ENCODE measurements at places on chromosomes 1 and 21.

GRCh38 chr1:4397196-4397595, 257.2 kb upstream of the AJAP1 start:
- DNase-seq, result no peak

DNA sequence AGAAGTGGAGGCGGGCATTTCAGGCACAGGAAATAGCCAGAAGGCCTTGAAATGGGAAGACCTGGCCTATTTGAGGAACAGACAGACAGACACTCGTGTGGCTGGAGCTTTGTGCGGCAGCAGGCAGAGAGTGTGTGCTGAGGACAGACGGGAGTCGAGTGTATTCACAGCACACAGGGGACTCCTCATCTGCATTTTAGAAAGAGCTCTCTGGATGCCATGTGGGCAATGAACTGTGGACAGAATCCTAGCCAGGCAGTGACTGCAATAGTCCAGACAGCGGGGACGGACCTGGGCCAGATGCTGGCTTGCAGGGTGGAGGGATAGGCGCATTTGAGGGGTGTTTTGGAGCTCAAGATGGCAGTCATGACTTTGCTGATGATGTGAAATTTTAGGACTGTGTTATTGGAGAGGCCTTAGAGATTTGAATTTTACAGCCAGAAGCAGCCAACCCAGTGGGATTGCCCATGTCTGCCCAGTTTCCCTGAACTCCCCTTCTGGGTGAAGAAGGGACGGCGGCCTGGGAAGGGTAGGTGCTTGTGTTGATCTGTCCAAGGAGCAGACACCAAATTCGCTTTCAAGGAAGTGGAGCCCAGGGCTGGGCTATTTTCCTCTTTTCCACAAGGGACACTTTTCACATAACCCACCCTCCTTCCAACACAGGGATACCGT, 43.7 kb downstream of the CHAF1B start:
- no peak for DNase-seq

GRCh38 chr1:232474826-232475225, 155.1 kb downstream of the SIPA1L2 start:
- DNase-seq, result no peak

DNA sequence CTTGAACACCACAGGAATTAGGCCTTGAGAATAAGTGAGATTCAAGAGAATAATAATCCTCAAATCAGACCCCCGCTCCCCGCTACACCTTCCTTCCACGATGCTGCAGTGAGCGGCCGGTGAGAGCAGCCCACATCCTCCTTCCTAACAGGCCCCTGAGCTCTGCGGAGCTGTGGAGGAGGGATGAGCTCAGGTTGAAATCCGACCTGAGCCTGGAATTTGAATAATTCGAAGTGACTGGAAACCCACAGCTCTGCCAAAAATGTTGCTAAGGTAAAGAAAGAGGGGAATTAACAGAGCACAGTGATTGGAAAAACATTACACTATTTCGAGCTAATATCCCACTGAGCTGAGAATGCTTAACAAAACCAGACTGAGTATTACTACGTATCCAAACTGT, 90.0 kb downstream of the URB2 start:
- DNase-seq, result no peak

GRCh38 chr1:164633997-164634396, 75.0 kb downstream of the PBX1 start:
- DNase-seq, result no peak

- no peak for DNase-seq
These were observed 273.4 kb downstream of the TM2D1 start for GRCh38 chr1:61451572-61451968.

GRCh38 chr1:31306278-31306677, 9.4 kb downstream of the ZCCHC17 start:
- DNase-seq, result no peak

- DNase-seq, result no peak
These were observed 3.5 kb upstream of the DMRTA2 start for GRCh38 chr1:50426702-50427085.

DNA sequence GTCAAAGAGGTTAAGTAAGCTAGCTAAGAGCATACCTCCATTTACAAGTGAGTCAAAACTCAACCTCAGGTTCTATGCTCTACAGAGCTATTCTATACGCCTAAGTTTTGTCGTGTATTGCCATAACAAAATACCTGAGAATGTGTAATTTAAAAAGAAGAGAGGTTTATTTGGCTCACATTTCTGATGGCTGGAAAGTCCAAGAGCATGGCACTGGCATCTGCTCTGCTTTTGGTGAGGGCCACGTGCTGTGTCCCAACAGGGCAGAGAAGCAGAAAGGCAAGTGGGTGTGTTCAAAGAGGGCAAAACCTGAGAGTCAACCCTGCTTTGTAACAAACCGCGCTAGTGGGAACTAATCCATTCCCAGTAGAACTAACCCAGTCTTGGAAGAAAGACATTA, 60.9 kb upstream of the POU2F1 start:
- no peak for DNase-seq

DNA sequence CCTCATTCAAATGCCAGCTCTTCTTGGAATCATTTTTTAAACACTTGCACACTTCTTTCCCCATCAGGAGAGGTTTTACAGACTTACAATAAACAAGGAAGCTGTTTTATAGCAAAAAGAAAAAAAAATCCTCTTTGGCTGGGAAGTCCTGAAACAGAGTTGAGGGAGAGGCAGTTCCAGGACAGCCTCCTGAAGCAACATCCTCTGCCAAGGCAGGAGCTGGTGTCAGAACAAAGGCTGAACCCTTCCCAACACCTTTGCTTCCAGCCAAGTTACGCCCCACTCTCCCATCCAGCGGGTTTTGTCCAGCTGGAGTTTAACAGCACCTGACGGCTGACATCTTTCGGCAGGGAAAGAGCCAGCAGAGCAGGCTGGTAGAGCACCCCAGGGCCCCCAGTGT, 287.8 kb downstream of the RRAGC start:
- DNase-seq, result no peak

DNA sequence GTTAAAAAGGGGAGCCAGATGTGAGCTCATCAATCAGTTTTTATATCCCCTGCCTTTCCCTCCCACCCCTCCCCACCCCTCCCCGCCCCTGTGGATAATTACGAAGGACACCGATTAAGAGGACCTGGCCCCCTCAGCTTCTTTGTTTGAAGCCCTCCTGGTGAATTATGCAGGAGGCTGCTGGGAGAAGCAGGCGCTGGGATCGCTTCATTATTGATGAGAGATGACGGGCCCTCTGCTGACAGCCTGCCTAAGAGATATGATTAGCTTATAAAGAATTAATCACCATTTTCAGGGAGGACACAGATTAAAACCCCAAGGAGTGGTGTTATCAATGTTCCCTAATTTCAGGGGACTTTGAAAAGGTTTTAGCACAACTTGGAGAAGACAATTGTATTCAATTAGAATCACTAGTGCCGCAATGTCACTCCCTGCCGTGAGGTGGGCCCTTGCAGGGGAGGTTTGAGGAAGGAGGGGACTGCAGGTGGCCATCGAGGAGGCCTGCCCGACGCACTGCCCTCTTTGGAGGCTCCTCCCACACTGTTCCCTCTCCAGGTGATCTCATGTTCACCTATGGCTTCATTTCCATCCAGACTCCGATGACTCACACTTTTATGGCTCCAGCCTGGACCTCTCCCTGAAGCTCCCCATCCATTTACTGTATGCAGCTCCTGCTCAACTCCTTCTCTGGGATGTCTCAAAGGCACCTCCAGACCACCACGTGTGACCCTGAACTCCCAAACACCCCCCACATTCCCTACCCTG, 67.0 kb upstream of the KLHDC7A start:
- DNase-seq, result no peak

- no peak for DNase-seq
These were observed 57.9 kb downstream of the PTPRF start for GRCh38 chr1:43588592-43588991.

DNA sequence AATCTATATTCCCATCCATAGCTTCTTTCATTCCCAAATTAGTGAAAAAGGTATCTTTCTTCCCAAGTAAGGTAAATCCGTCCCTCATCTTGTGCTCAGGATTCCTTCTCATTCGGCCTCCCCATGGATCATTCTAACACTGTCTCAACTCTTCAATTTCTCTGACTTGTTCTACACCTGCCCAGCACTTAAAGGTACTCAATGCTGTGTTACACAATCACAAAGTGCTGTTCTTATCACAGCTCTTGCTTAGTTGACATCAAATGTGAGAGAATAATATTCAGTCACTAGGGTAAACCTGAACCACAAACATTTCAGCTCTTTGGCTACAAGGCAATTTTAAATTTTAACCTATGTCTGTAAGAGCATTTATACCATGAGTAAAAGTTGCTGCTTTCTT, 94.8 kb downstream of the DIRAS3 start:
- no peak for DNase-seq

DNA sequence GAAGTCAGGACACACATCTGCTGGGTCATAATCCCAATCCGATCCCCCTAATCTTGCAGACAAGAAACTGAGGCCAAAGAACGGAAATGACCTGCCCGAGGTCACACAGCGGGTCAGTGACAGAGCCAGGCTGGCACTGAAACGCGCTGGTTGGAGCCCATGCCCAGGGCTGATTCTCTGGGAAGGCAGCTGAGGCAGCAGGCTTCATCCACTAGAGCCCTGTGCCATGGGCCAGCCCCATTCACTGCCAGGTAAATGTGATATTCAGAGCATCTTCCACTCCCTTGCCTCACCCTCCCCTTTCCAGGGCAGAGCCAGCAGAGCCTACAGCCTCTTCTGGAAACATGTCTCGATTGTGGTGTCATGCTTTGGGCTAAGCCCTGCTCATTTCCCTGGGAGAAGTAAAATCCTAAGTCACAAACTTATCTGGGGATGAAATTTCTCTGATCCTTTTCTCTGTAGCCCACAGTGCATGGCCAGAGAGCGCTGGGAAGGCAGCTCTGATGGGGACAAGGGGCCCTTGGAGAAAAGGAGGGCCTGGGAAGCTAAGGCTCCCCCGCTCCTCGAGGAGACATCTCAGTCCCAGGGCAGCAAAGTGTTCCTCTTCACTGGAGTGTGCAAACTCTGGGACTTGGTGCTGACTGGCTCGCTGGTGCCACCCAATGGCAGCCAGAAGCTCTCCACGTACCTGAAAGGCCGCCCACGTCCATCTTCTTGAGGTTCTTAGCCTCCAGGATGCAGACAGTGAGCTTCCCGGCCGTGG, 110.4 kb downstream of the SYT2 start:
- no peak for DNase-seq

DNA sequence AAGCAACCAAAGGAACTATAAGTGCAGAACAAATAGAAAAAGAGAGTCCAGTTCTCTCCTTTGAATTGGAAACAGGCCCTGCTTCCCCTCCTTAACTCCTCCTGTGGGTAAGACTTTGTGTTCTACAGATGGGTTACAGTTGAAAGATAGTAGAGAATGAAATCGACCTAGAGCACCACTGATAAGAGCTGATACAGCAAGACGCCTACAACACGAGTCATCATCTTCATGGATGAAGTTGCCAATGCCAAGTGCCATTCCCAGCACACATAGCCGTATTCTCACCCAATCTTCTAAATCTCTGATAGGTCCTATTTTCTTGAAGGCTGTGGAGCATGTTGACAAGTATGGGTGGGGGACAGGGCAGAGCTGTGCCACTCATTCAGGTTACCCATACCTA, 99.8 kb upstream of the CAMK1G start:
- DNase-seq, result no peak

DNA sequence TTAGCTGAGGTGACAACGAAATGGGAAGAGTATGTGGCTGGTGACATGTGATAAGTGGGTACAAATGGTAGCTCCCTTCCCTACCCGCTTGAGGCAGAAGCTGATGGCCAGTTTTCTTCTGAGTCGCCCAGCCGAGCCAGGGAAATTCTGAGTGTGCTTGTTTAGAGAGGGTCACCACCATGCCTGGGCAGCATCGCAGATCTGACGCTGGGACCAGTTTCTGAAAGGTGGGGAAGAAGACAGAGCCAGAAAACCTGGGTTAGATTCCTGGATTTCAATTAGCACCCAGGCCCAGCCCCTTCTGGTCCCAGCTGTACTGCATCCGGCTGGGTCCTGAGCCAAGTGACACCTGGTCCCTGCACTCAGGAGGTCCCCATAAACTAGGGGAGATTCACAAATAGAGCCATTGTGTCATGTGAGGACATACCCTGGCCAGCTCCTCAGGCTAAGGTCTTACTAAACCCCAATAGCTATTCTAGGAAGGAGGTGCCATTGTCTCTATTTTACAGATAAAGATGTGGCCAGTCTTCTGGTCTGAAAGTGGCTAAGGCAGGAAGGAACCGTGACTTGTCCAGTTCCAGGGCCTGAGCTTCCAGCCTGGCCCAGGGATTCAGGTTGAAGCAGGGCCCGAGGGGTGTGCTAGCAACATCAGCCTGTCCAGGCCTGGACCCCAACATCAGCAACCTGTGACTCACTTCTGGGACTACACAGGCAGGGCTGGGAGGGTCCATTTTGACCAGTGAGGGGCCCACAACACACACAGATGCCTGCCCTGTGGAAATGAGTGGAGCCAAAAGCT, 1.7 kb upstream of the TMEM61 start:
- DNase-seq, result no peak

- DNase-seq, result no peak
These were observed 46.4 kb downstream of the ABCG1 start for GRCh38 chr21:42265231-42265812.

DNA sequence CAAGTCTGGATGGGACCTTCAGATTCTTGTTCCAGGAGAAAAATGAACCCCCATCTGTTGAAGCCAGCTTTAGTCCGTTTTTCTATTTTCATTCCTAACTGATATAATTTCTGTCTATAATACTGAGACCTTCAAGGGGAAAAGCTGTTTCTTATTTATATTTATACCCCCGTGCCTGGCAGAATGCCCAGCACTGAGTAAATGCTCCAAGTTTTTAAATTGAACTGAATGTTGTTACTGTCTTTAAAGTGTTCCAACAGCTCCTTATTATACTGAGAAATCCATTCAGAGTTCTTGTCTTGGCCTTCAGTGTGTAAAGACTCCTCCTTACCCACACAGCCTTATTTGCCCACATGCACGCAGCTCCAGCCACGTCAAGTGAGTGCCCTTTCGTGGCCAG, 178.6 kb upstream of the HMGB4 start:
- no peak for DNase-seq

GRCh38 chr21:45618846-45619485, 24.6 kb upstream of the PCBP3 start:
- no peak for DNase-seq

DNA sequence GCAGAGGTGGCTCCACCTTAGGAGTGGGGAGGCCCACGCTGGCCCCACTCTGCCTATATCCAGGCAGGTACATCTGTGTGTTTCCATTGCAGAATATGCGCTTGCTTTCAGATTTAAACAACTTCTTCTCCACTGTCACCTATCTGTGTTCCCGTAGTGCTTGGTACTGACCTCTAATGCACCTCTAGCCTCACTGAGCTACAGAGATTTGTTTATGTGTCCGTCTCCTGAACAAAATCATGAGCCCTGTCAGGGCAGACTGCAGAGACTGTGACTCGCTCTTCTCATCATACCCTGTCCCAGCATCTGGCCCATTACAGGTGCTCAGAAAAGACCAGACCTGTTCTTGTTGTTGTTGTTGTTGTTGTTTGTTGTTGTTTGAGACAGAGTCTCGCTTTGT, 14.5 kb upstream of the LRRC38 start:
- no peak for DNase-seq

- no peak for DNase-seq
These were observed 41.7 kb downstream of the WNT4 start for GRCh38 chr1:22101199-22101598.

Measured in activated T-cell treated with anti-CD3 and anti-CD28 coated beads for 24 hours (primary cell).